ENCODE measurements at places on chromosomes 1 and 21.
A peak's percentile ranks its signal among the peaks of the same experiment; 100 is the strongest.

DNA sequence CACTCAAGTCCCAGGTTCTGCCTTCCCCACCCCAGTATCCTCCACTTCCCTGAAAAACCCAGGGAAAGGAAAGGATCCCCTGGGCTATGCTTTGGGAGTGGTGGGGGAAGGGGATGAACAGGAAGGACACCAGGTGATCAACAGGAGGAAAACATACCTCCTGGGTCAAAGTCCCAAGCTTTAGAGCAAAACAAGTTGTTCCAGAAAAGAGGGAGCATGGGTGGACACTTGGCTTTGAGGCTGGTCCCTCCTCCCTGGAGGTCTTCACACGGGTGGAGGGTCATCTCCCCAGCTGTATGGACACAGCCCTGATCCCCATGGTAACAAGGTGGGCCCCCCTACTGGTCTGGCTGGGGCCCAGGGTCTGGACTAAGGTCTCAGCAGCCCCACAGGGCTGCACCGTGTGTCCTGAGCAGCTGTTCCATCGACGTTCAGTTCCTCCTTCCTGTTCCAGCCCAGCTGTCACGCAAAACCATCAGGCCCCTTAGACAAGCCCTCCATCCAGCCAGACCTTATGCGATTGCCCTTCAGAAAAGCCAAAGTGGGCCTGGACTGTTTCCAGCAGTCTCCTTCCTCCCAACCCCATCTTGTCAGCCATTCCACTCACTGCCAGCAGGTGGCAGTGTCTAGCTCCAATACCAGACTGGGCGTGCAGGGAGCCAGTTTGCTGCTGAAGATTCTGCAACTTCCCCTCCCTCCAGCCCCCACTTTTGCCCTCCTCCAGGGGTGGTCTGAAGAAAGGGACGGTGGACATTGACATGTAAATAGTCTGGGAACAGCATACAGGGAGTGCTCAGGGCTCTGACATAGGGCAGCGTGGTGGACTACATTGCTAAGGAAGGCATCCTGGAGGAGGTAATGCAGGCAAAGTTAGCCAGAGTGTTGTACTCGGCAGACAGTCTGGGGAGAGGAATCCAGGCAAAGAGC, 2.9 kb upstream of the PDZK1IP1 start:
- DNase-seq = peak; percentile 66
- H3K27me3 ChIP-seq = no peaks in the 10 kb centered on the region
- H3K4me3 ChIP-seq = no peak overlapping the region
- H3K27ac ChIP-seq = peak overlapping the region; percentile 96
- H3K4me1 ChIP-seq = peaks cover 31% of the 10 kb centered on the region
- H3K36me3 ChIP-seq = no peaks in the 10 kb centered on the region

DNA sequence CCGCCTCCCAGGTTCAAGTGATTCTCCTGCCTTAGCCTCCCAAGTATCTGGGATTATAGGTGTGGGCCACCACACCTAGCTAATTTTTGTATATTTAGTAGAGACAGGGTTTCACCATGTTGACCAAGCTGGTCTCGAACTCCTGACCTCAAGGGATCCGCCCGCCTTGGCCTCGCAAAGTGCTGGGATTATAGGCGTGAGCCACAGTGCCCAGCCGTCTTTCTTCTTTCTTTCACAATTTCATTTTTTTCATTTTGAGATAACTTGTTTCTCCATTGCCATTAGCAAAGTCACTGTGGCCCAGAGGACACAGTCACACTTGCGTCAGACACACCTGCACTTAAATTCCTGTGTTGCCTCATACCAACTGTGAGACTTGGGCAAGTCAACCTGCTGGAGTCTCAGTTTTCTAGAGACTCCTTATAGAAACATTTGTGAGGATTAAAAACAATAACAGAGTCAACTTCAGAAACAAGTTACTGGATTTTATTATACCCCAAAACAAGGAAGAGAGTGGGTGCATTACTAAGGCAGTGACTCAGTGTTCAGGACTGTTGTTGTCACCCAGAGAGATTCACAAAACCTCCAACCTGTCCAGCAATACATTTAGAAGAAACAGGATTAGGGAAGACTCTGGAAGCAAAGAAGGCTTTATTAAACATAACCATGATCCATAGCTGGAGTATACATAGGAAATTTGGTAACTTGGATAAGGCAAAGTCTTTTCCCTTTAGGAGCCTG, 2.6 kb downstream of the TEDDM1 start:
- H3K4me1 ChIP-seq = no peaks in the 10 kb centered on the region
- H3K36me3 ChIP-seq = no peaks in the 10 kb centered on the region
- no peak for DNase-seq
- H3K27ac ChIP-seq = no peak overlapping the region

DNA sequence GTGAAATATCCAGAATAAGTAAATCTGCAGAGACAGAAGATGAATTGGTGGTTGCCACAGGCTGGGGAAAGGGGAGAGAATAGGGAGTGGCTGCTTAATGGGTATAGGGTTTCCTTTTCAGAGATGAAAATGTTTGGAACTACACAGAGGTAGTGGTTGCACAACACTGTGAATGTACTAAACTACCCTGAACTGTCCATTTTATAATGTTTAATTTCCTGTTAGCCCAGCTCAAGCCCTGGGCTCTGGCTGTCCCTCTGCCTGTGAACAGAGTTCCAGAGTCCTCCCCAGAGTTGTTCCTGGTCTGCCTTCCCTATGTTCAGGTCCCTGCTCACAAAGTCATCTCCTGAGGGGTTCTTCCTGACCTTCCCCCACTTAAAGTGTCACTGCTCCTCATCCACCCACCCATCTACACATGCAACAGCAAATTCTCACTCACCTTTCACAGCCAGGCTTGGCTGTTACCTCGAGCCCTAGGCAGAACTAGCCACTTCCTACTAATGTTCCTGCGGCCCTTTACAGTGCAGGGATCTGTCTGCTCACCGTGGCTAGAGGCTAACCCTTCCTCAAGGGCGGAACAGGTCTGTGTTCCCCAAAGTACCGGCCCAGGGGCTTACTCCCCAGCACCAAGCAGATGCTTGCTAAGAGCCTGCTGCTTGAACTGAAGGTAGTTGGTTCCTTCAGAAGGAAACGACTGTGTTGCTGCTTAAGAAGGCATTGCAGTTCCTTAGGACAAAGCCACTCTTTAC, 22.4 kb downstream of the DHCR24 start:
- no peaks in the 10 kb centered on the region for H3K27me3 ChIP-seq
- no peak overlapping the region for H3K4me3 ChIP-seq
- no peak for DNase-seq
- H3K27ac ChIP-seq = peak overlapping the region; percentile 4
- H3K4me1 ChIP-seq = peaks cover 48% of the 10 kb centered on the region

DNA sequence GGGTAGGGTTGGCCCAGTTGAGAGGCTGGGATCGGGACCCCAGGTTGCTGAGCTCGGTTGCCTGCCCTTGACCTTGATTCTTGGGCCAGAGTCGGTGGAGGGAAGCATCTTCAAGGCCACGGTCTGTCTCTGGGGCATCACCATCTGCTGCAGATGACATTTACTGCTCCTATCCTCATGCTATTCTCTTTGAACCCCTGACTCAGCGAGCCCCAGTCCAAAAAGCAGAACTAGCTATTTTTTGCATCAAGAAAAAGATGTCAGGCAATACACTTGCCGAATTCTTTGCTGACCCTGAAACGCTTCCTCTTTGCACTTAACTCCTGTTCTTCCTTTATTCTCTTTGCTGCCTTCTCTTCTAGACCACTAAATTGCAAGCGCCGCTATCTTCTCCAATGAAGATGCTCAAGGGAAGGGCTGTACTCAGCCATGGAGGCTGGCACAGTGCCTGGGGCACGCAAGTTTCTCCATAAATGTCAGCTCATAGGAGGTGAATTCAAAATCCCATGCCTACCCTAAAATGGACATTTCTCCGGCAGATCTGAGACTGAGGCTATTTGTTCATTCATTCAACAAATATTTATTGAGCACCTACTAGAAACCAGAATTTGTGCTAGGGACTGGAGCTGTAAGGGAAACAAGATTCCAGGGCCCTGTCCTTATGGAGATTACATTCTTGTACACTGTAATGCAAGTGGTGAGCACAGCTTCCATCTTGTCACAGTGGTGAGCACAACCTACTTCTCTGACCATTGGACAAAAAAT, 20.5 kb upstream of the CAPZB start:
- H3K27ac ChIP-seq = no peak overlapping the region
- DNase-seq = no peak
- peaks cover 2% of the 10 kb centered on the region for H3K4me1 ChIP-seq
- peak overlapping the region; percentile 58 for H3K4me3 ChIP-seq

- peaks cover 19% of the 10 kb centered on the region for H3K4me1 ChIP-seq
- H3K4me3 ChIP-seq = peak within 1 kb of the TSS; percentile 90
- H3K36me3 ChIP-seq = peaks cover 3% of the 10 kb centered on the region
- no peaks in the 10 kb centered on the region for H3K27me3 ChIP-seq
- H3K27ac ChIP-seq = peak within 1 kb of the TSS; percentile 98
Observed at GRCh38 chr1:145918144-145918991, at the start of gene PEX11B. TSS of gene PEX11B (minus strand) at chr1:145918717. CDS start at chr1:145918688, 29 bp downstream.

GRCh38 chr21:45297329-45297728, 9.6 kb upstream of the POFUT2 start:
- no peaks in the 10 kb centered on the region for H3K36me3 ChIP-seq
- H3K27ac ChIP-seq = no peak overlapping the region
- no peaks in the 10 kb centered on the region for H3K27me3 ChIP-seq
- no peak overlapping the region for H3K4me3 ChIP-seq

- H3K27ac ChIP-seq = no peak overlapping the region
- H3K27me3 ChIP-seq = no peaks in the 10 kb centered on the region
- no peak for DNase-seq
- H3K36me3 ChIP-seq = peaks cover 10% of the 10 kb centered on the region
- H3K4me3 ChIP-seq = no peak overlapping the region
Observed at GRCh38 chr1:222691016-222691415, 21.3 kb downstream of the AIDA start.

- H3K27me3 ChIP-seq = no peaks in the 10 kb centered on the region
- H3K4me1 ChIP-seq = no peaks in the 10 kb centered on the region
- peak overlapping the region; percentile 29 for H3K4me3 ChIP-seq
- no peak overlapping the region for H3K27ac ChIP-seq
Observed at GRCh38 chr1:43809097-43809673, 101.8 kb downstream of the ST3GAL3 start.

- H3K27me3 ChIP-seq = no peaks in the 10 kb centered on the region
- H3K4me3 ChIP-seq = peak overlapping the region; percentile 7
- H3K4me1 ChIP-seq = peaks cover 53% of the 10 kb centered on the region
- H3K27ac ChIP-seq = peak overlapping the region; percentile 97
- DNase-seq = peak; percentile 97
Observed at GRCh38 chr1:165898837-165899236, 71.4 kb downstream of the UCK2 start.

DNA sequence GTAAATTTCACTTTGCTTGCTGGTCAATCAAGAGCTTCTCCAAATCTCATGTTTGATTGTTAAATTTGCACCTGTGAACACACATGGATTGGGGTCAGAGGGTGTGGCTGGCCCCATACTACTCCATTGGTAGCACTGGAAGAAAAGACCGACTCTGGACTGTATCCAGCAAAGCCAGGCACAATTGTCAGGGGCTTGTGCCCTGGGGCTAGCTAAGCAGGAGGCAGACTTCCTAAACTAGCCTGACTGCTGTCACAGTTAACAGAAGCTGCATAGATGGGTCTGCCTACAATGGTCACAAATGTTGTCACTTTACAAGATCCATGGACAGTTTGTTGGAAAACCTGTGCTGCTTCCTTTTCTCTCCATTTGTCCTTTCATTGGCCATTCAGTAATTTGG, 421.0 kb downstream of the DSCAM start:
- H3K4me1 ChIP-seq = no peaks in the 10 kb centered on the region
- H3K36me3 ChIP-seq = no peaks in the 10 kb centered on the region
- DNase-seq = no peak
- no peak overlapping the region for H3K4me3 ChIP-seq

- DNase-seq = peak; percentile 18
- peaks cover 11% of the 10 kb centered on the region for H3K4me1 ChIP-seq
- no peaks in the 10 kb centered on the region for H3K36me3 ChIP-seq
- peak overlapping the region; percentile 46 for H3K27ac ChIP-seq
- H3K4me3 ChIP-seq = no peak overlapping the region
- H3K27me3 ChIP-seq = peaks cover 1% of the 10 kb centered on the region
Observed at GRCh38 chr1:231059566-231060193, 19.6 kb upstream of the FAM89A start.

GRCh38 chr1:244680667-244681066, 27.7 kb downstream of the DESI2 start:
- H3K27ac ChIP-seq = no peak overlapping the region
- H3K36me3 ChIP-seq = peaks cover 2% of the 10 kb centered on the region
- no peaks in the 10 kb centered on the region for H3K27me3 ChIP-seq
- no peaks in the 10 kb centered on the region for H3K4me1 ChIP-seq
- no peak for DNase-seq

- H3K27me3 ChIP-seq = no peaks in the 10 kb centered on the region
- no peak overlapping the region for H3K4me3 ChIP-seq
- DNase-seq = no peak
- no peak overlapping the region for H3K27ac ChIP-seq
Observed at GRCh38 chr1:185914089-185914488, 179.9 kb downstream of the HMCN1 start.

DNA sequence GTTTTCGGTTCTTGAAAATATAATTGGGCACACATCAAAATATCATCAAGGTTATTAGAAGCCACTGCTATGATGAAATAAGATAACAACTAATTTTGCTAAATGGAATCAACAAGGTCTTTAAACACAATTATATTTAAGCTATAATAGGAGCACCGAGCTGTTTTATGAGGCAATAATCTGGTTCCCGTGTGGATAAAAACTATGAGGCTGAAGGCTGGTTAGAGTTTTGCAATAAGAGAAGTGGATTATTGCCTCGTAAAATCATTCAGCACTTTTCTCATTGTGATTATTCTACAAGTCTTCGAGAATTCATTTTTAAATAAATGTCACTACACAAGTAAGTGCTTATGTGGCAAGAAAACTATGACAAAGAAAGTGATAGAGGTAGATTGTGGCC, 975.7 kb upstream of the ADGRL2 start:
- H3K27ac ChIP-seq = no peak overlapping the region
- no peaks in the 10 kb centered on the region for H3K4me1 ChIP-seq
- H3K36me3 ChIP-seq = no peaks in the 10 kb centered on the region
- DNase-seq = no peak
- H3K4me3 ChIP-seq = no peak overlapping the region

GRCh38 chr1:95547005-95547404, 313.0 kb downstream of the RWDD3 start:
- H3K27me3 ChIP-seq = no peaks in the 10 kb centered on the region
- no peaks in the 10 kb centered on the region for H3K36me3 ChIP-seq
- no peak for DNase-seq
- H3K4me3 ChIP-seq = no peak overlapping the region
- H3K27ac ChIP-seq = no peak overlapping the region

- H3K27me3 ChIP-seq = no peaks in the 10 kb centered on the region
- no peak overlapping the region for H3K4me3 ChIP-seq
- H3K36me3 ChIP-seq = no peaks in the 10 kb centered on the region
- no peak for DNase-seq
- H3K4me1 ChIP-seq = peaks cover 5% of the 10 kb centered on the region
Observed at GRCh38 chr1:174997041-174997440, 2.7 kb upstream of the CACYBP start.

- DNase-seq = no peak
- H3K4me1 ChIP-seq = peaks cover 2% of the 10 kb centered on the region
- no peak overlapping the region for H3K4me3 ChIP-seq
Observed at GRCh38 chr21:31498985-31499384, 154.9 kb upstream of the TIAM1 start.

GRCh38 chr1:34663031-34663430, 91.8 kb upstream of the GJB5 start:
- no peak overlapping the region for H3K4me3 ChIP-seq
- H3K4me1 ChIP-seq = no peaks in the 10 kb centered on the region
- DNase-seq = no peak
- H3K36me3 ChIP-seq = no peaks in the 10 kb centered on the region

- no peak overlapping the region for H3K4me3 ChIP-seq
- H3K4me1 ChIP-seq = no peaks in the 10 kb centered on the region
- H3K36me3 ChIP-seq = peaks cover 47% of the 10 kb centered on the region
- no peaks in the 10 kb centered on the region for H3K27me3 ChIP-seq
Observed at GRCh38 chr1:212899845-212900244, 41.8 kb downstream of the FLVCR1 start.

- H3K27me3 ChIP-seq = peaks cover 86% of the 10 kb centered on the region
- H3K4me3 ChIP-seq = no peak overlapping the region
- H3K27ac ChIP-seq = no peak overlapping the region
Observed at GRCh38 chr1:28815533-28816185, 3.7 kb downstream of the OPRD1 start.
